CD4-positive, alpha-beta T cell treated with Interleukin-6 at 100 ng/mL for 8 hours (primary cell): ENCODE measurements at places on chromosomes 1 and 21.

DNA sequence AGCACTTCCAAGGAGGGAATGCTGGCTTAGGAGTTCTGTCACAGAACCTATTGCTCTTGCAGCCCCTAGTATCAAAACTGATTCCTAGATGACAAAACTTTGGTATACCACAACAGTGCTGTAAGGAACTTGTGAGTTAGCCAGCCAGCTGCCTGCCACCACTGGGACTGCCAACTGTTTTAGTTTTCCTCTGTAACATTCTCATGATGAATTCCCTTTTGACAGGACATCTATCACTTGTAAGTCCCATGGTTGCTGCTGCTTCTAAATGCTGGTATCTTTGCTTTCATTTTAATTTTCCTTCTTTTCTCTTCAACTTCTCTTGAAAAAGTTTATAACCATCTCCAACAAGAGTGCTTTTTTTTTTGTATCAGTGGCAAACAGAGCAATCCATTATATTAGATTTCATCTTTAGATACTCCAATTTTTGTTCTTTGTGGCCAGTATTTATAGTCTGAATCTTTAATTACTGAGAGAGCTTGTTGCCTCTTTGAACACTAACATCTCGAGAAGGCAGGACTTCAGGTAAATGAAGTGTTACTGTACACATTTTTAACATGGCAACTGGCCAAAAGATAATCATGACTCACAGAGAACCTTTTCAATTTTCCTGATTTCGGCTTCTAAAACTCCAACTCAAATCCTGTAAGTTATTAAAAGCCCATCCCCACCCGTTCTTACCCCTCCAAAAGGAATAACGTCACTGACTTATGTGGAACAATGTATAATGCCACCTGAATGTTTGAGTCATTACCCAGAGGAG, 19.8 kb downstream of the DBT start:
- no peak for DNase-seq

DNA sequence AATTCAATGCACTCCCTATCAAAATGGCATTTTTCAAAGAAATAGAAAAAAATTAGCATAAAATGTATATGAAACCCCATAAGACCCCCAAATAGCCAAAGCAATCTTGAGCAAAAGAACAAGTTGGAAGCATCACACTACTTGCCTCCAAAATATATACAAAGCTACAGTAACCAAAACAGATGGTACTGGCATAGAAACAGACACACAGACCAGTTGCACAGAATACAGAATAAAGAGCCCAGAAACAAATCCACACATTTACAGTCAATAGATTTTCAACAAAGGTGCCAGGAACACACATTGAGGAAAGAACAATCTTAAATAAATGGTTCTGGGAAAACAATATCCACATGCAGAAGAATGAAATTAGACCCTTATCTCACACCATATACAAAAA, 350.8 kb downstream of the DSCAM start:
- DNase-seq: no peak

- DNase-seq: no peak
Measured at GRCh38 chr1:100249155-100249536, 488 bp downstream of the DBT start.

- no peak for DNase-seq
Measured at GRCh38 chr21:43348801-43349261, 78.1 kb downstream of the SIK1 start.

DNA sequence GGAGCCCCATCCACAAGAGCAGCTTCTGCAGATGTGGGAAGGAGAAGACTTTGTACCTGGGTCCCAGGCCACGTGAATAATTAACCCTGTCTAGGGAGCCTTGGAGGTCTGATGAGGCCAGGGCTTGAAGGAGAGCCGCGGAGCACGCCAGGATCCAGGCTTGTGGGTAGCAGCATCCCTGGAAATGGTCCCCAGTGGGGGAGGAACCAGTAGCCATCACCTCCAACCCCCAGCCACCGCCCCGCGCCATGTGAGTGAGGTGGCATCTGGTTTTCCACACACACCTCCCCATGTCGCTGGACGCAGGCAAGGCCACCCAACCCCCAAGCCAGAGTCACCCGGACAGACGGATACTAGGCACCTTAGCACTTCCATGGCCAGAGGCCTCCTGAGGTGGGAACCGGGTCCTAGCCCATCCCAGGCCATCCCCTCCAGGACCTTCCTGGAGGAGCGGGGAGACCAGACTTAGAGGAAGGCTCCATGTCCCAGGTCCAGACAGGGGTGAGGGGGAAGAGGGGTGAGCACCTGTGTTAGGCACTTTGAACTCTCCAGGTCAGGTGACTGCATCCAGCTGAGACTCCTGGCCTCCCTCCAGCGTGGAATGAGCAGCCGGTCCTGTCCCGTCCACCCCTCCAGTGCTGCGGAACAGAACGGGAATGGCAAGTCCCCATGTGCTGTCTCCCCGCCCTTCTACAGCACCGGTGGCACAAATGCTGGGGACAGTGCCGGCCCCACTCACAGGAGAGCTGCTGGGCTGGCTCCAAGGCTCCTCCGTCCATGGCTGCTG, 53.2 kb downstream of the RIPK4 start:
- DNase-seq: no peak
